Left renal cortex interstitium (tissue), 4 donors: ENCODE measurements at places on chromosomes 5 and 9. TPM values are rescaled to one million over a fixed set of nuclear protein-coding genes. Genes with fewer than 3 reads are reported as not detected.

The WHRN gene
- 18.1 TPM for polyA plus RNA-seq

The ERBIN gene
- polyA plus RNA-seq = 113 TPM

The SMIM27 gene
- 17.4 TPM for polyA plus RNA-seq

The PCDHB5 gene
- 5.2 TPM for polyA plus RNA-seq

The ANKRD20A1 gene
- 3.7 TPM for polyA plus RNA-seq

The ATP10B gene
- 0.22 TPM for polyA plus RNA-seq

GRCh38 chr9:128632066-128632465 is 24.6 kb downstream of the DYNC2I2 start:
- no peak for DNase-seq

GRCh38 chr9:12069366-12069765 is 623.8 kb upstream of the TYRP1 start:
- no peak for DNase-seq

GRCh38 chr9:70573308-70573707 is 158.9 kb upstream of the KLF9 start:
- no peak for DNase-seq

GRCh38 chr5:86337667-86338460 is 279.9 kb upstream of the COX7C start:
- no peak for DNase-seq

DNA sequence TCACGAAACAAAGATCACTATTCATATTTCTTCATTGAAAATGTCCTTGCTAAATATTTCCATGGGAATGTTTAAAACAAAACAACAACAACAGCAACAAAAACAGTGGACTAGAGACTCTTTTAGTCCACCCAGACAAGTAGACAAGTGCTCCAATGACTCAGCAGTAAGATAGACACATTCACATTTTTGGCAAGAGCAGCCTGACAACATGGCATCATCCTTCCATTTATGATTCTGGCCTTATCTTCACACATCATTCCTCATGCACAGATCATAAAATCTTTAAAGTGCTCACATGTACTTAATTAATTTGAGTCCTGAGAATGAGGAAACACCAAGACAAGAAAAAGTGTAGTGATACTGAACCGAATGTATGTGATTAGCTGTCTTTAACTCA is 132.6 kb upstream of the PDE4D start:
- DNase-seq = no peak

- no peak for DNase-seq
Measured at GRCh38 chr5:8907168-8907868, 638.6 kb downstream of the SEMA5A start.

DNA sequence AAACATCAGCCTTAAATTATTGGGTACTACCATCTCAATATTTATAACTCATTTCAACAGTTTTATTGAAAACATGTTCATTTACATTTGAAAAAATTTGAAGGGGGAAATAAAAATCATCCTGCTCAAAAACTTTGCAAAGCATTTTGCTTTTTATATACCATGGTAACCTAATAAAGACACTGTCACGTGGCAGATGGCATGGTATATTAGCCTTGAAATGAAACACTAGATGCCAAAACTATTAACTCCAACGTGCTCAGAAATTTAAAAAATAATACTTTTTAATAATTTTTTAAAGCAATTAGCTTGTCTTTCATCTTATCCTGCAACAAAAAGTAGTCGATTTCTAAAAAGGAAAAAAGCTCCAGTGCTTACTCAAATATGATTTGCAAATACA is 88.6 kb upstream of the NFIB start:
- DNase-seq = no peak

DNA sequence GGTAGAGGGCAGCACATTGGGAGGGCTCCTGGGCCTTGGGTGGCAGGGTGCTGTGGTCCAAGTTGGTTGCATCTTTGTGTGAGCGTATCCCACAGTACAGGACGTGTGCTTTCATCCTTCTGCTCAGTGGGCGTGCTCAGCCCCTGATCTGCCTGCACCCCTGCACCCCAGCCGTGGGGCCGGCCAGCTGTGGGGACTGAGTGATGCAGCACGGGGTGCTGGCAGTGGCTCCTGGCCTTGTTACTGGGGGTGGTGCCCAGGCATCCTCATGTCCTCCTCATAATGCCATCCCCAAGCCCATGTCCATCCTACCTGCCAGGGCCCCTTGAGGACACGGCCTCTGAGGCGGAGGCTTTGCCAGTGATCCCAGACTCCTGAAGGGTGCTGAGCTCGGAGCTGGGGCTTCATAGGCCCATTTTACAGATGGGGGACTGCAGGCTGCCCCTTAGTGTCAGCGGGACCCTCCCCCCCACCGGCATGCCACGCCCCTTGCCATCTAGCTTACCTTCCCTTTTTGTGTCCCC is 100.7 kb downstream of the PHF2 start:
- DNase-seq = no peak

GRCh38 chr9:109602987-109603386 is 104.9 kb upstream of the PTPN3 start:
- no peak for DNase-seq

DNA sequence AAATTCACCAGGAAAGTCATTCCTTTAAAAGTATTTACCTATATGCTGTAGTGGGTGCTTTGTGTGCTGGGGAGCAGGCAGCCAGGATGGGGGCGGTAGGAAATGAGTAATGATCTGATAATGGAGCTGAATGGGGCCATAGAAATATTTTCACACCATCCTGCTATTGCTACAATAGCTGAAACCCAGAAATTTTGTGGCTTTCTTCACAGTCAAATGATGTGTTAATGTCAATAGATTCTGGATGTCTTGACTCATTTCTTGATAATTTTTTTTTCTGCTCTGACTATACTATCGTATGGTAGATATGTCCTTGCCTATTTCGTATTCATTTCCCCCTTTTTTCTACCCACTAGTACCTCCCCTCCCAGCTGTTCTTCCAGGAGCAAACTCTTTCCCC is 59.5 kb downstream of the RORB start:
- no peak for DNase-seq

DNA sequence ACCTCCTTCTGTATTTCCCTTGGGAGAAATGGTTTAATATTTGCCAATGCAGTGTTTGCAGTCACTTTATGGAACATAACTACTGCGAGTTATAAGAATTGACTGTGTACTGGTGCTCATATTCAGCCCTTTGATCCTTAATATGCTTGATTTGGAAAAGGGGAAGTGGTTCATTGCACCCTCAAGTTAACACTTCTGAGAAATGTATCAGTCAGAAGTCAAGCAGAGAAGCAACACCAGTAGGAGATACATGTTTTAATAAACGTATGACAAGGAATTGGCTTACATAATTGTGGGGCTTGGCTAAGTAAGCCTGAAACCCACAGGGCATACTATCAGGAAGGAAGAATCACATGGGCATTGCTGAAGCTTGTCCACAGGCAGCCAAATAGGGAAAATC is 131.0 kb upstream of the SPRY4 start:
- DNase-seq = no peak

DNA sequence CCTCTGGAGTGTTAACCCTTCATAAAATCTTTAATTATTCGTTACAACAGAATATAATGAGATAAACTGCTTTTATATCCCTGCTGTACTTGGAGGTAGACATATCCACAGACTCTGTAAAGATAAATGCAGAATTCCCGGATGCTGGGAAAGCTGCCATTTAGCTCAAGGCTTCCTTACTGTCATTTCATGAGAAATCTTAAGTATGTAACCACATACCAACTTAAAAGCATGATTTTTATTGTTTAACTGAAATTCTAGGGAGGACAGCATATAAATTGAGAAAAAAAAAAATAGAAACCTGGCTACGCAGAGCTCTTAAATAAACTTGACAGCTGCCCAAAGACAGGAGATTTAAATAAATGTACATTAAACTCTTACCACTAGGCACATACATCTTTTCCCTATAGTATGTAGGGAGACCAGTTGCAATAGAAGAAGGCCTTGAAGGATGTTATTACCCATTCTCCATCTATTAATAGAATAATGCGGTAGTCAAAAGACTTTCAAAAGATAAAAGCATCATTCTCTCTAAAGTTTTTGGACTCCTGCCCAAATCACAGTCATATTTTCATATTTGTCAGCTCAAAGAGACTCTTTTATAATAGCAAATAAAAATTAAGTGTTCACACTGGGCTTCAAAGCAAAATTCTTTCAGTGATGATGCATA is 373.8 kb downstream of the NDUFS4 start:
- DNase-seq = no peak

- DNase-seq = no peak
Measured at GRCh38 chr5:1409381-1410110, 35.7 kb downstream of the SLC6A3 start.

- no peak for DNase-seq
Measured at GRCh38 chr9:11023201-11023600, 410.4 kb upstream of the PTPRD start.

GRCh38 chr5:61245936-61246335 is 83.7 kb upstream of the SMIM15 start:
- no peak for DNase-seq

DNA sequence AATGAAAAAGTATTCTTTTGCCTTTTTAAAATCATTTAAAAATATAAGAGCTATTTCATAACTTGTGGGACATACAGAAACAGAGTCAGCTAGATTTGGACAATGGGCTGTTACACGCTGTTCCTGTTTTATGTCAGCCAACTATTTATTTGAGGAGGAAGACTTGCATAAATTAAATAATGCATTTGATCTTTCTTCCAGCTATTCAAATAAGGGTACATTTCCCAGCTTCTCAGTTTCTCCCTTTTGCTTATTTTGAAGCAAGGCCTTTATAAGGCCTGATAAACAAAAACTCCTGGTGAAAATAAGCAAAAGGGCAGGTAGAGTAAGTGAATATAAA is 6.5 kb downstream of the STOM start:
- no peak for DNase-seq

DNA sequence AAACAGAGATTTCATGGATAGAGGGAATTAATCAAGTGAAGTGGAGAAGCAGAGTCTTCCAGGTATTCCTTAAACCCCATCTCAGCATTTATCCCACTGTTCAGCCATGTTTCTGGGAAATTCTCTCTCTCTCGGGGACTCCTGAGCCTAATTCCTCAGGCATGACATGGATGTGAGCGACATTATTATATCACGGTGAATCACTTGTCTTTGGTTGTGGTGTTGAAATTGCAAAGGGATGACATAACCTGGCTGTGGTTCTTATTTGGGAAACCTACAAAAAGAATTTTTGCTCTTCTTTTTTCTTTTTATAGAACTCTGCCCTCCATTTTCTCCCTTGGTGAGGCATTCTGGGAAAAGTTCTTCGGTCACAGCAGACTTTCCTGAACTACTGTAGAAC is 457.9 kb upstream of the PTGER4 start:
- no peak for DNase-seq

DNA sequence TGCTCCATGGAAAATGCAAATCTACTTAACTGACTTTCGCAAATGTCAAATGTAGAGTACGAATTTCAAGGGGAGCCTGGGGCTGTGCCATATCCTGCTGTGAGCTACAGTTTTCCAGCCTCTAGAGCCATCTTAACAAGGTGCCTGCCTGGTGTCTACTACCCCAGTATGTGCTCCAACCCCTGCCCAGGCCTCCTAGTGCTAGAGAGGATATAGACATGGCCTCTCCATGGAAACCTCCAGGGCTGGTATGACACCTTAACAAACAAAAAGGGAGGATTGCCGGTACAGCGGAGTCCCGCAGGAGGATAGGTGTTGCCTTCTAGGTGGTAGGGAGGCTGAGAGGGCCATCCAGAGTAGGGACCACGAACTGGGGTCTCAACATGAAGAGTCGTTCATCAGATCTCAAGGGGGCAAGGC is 13.6 kb upstream of the IL3 start:
- DNase-seq = no peak

DNA sequence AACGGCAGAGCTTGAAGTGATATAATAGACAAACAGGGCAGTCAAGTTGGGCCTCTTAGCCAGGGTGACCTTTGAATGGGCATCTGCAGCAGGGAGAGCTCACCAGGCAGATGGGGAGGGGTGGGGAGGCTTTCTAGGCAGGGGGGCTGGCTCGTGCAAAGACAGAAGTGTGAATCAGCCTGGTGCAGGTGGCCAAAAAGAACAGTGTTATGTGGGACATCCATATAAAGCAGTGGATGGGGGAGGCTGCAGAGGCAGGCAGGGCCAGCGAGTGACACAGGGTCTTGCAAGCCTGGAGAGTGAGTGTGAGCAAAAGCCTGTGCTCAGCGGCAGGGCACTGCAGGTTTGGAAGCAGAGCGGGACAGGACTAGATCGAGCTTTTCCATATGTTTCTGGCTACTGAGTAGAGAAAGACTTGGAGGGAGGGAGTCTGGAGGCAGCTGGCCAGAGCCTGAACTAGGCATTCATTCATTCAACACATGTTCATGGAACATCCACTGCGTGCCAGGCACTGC is 14.2 kb upstream of the TTLL11 start:
- DNase-seq = no peak

DNA sequence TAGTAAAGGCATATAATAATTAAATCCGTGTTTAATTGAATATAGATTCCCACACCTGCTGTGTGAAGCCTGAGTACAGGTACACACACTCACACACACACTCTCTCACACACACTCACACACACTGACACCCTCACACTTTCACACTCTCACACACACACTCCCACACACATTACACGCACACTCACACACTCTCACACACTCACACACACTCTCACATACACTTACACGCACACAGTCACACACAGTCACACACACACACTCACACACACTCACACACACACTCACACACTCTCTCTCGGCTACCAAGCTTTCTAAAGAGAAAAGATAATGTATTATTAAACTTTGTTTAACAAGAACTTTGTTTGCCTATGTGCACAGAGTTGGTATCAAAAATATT is 195.1 kb upstream of the CTNND2 start:
- DNase-seq = no peak

GRCh38 chr9:27179245-27179865 is 70.3 kb downstream of the TEK start:
- DNase-seq = no peak

GRCh38 chr9:89746385-89747116 is 141.7 kb downstream of the GADD45G start:
- no peak for DNase-seq

DNA sequence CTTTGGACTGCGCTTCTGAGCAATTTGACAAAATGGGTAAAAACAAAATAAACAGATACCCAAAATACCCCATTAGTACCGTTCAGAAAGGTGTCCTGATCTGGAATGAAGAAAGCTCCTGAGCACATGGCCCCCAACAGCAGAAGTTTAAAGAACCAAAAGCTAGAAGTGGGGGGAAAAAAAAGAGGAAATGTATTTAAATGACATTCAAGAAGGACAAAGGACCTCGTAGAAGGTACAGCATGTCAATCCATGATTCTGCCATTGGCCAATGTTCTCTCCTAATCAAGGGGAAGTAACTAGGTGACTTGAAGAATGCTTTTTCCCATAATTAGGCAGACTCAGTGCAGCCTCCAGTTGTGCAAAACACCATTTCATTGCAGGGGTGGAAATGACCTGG is 78.6 kb downstream of the SERINC5 start:
- no peak for DNase-seq
